GM12892 (cell line): ENCODE measurements at places on chromosomes 12 and 14.
A peak's percentile ranks its signal among the peaks of the same experiment; 100 is the strongest.

GRCh38 chr14:24839617-24840203 lies 205.7 kb upstream of the GZMB start:
- no peak for DNase-seq

- DNase-seq: no peak
These were observed 66.5 kb upstream of the ABCD2 start for GRCh38 chr12:39685854-39686657.

DNA sequence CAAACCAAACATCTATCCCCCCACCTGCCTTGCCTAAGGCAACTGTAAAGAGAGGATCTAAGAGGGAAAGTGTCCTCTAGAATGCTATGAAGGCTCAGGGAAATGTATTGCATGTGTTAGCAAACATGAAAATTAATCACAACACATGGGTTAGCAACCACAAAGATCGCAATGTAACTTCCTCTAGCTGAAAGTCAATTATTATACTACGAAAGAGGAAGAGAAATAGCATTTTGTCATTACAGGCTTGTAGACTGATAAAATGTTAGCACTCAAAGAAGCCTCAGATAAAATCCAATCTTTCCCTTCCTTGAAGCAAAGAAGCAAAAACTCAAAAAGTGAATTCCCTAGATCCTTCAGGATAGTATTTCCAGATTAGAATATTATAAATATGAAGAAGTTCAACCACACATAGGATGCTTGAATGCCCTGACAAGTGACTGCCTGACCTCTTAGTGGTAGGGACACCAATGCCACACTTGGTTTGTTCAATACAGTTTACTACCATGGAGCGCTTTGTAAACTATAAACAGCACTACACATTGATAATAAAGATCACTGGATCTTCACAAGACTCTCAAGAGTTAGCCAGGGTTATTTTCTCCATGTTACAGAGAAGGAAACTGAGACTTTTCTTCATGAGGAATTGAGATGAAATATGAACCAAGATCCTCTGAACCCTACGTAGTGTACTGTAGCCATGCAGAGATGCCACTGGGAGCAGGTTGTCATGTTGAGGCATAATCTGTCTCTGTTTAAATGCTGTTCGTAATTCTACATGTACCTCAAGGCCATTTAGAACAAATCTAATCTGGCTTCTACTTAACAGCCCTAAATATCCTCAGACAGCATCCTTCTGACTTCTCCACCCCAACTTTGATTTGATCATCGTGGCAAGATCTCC lies 100.7 kb downstream of the ITPR2 start:
- DNase-seq: no peak

- DNase-seq: no peak
These were observed 71.1 kb downstream of the USP15 start for GRCh38 chr12:62331306-62331705.

- DNase-seq: no peak
These were observed 387 bp upstream of the GSC start for GRCh38 chr14:94770251-94770749.

- no peak for DNase-seq
These were observed 91.5 kb upstream of the PRB2 start for GRCh38 chr12:11486623-11487444.

- no peak for DNase-seq
These were observed 96.9 kb downstream of the EML5 start for GRCh38 chr14:88695870-88696269.

DNA sequence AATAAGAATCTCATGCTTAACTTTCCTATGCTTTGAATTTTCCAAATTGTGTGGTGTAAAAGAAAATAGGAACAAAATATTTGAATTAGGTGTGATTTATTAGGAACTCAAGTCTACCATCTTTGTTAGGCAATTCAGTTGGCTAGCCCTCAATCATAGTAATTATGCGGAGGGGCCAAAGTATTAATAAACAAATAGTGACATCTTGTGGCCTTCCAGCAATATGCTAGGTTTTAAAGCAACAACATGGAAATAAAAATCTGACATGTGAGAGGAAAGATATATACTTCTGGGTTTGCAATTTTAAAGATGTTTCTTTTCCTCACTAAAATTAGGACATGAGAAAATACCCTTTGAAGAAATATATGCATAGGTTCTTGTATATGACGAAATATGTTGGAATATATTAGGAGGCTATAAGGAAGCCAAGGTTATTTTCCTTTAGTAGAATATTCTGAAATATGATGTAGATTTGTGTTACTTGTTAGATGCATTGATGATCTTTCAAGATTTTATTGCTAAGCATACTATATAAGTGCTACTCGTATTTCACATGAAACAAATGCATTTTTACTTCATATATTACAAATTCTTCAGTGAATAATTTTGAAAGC lies 200.4 kb downstream of the PTPRO start:
- DNase-seq: no peak

- DNase-seq: no peak
These were observed 104.8 kb downstream of the KIF26A start for GRCh38 chr14:104243200-104243599.

GRCh38 chr14:33669111-33669510 lies 281.8 kb downstream of the EGLN3 start:
- DNase-seq: no peak

- DNase-seq: no peak
These were observed 69.8 kb downstream of the SLC6A12 start for GRCh38 chr12:143964-144649.

DNA sequence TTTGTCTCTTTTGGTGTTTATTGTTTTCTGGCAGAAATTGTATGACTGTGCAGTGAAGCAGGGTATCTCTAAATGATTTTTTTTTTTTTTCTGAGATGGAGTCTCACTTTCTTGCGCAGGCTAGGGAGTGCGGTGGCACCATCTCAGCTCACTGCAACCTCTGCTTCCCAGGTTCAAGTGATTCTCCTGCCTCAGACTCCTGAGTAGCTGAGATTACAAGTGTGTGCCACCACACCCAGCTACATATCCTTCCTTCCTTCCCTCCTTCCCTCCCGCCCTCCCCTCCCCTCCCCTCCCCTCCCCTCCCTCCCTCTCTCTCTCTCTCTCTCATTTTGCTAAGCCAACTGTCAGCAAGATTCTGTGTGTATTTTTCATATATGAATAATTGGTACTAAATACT lies 94.4 kb downstream of the PPHLN1 start:
- no peak for DNase-seq

DNA sequence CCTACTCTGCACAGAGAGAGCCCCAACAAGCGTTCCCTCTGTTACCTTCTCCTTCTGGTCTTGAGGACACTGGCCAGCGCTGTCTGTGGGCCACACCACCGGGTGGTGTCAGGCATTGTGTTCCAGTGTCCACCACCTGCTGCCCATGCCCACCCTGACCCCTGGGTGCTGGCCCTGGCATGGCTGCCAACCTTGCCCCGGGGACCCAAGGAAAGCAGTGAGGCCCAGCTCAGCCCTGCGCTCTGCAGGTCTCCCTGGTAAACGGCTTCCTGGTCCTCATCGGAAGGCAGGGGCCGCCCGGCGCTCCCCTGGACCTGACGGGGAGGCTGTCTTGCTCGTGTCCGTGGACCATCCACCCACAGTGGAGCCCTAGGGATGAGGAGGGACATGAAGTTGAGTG lies 21.8 kb upstream of the MEG3 start:
- DNase-seq: no peak

DNA sequence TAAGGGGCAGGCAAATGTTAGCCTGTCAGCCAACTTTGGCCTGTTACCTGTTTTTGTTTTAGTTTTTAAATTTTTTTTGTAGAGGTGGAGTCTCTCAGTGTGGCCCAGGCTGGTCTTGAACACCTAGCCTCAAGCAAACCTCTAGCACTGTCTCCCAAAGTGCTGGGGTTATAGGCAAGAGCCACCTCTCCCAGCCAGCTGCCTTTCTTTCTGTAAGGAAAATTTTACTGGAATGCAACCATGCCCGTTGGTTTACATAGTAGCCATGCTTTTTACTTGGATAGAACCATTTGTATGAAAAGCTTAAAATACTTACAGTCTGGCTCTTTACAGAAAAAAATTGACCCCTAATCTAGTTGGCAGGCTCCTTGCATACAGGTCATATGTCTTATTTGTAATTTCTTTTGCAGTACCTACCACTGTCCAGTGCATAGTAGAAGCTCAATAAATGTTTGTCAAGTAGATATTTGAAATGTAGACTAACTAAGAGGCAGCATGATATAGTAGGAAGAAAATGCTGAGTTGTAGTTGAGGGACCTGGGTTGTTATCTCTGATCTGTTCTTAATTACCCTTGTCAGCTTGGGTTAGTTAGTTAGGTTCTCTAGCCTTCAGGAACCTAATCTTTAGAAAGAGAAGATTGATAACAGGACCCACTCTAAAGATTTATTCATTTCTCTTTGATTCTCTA lies 4.7 kb downstream of the MDM2 start:
- DNase-seq: no peak

DNA sequence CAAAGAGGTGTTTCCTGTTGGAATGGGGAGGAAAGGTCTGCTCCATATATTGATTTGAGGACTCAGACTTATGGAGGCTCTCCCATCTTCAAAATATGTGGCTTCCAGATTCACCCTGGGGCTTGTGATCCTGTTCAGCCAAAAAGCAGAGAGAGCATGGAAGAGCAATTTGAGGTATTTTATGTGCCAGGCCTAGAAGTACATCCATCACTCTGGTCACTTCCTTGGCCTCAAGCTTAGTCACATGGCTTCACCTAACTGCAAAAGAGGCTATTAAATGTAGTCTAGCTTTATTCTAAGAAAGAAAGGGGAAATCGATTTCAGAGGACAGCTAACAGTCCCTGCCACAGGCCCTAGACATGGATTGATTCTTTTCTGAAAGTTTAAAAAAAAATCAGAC lies 86.2 kb downstream of the C12orf50 start:
- DNase-seq: no peak

GRCh38 chr14:105065280-105066228 lies at the start of gene GPR132:
TSS of gene GPR132 (minus strand) at chr14:105065430. CDS start at chr14:105055420, 10,010 bp downstream.
- peak; percentile 81 for DNase-seq

GRCh38 chr12:94875525-94875924 lies 128.0 kb downstream of the NDUFA12 start:
- DNase-seq: peak; percentile 32
